ENCODE measurements at places on chromosomes 4 and X. TPM values are rescaled to one million over a fixed set of nuclear protein-coding genes. Genes with fewer than 3 reads are reported as not detected.
A peak's percentile ranks its signal among the peaks of the same experiment; 100 is the strongest.

GRCh38 chr4:76589402-76589801 is 154.4 kb downstream of the SHROOM3 start:
- peak overlapping the region; percentile 75 for H3K4me3 ChIP-seq
- H3K27ac ChIP-seq = peak overlapping the region; percentile 97
- H3K4me1 ChIP-seq = peaks cover 49% of the 10 kb centered on the region
- no peaks in the 10 kb centered on the region for H3K36me3 ChIP-seq

Gene PDGFC
- total RNA-seq = 18.1 TPM

DNA sequence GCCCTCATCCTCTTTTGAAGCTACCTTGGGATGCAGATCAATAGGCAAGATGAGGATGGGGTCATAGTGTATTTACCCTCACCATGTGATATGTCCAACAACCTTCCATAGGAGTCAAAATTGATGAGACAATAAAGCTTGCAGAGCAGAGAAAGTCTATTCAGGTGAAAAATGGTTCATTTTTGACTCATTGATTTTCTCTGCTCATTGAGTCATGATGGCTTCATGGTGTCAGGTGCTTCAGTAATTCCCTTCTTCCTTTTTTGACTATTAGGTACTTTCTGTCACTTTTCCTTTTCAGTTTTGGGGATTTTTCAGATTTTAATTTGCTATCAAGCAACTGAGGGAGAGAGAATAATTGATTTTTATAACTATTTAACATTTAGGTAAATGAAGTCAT is 55.9 kb upstream of the IL2 start:
- H3K27me3 ChIP-seq = peaks cover 3% of the 10 kb centered on the region
- H3K27ac ChIP-seq = no peak overlapping the region
- no peak for DNase-seq
- no peaks in the 10 kb centered on the region for H3K4me1 ChIP-seq
- no peak overlapping the region for H3K4me3 ChIP-seq

Gene TEX13C
- not detected for total RNA-seq

- no peaks in the 10 kb centered on the region for H3K36me3 ChIP-seq
- no peak overlapping the region for H3K27ac ChIP-seq
- H3K4me3 ChIP-seq = no peak overlapping the region
Observed at GRCh38 chrX:104309169-104309568, 54.4 kb upstream of the ESX1 start.

Gene TKTL2
- not detected for total RNA-seq

GRCh38 chr4:145528601-145529000 is 46.9 kb downstream of the SMAD1 start:
- peaks cover 12% of the 10 kb centered on the region for H3K36me3 ChIP-seq
- no peak overlapping the region for H3K27ac ChIP-seq
- no peak for DNase-seq
- H3K4me3 ChIP-seq = no peak overlapping the region
- H3K4me1 ChIP-seq = peaks cover 33% of the 10 kb centered on the region
- no peaks in the 10 kb centered on the region for H3K27me3 ChIP-seq

- no peak for DNase-seq
- peaks cover 3% of the 10 kb centered on the region for H3K36me3 ChIP-seq
- no peak overlapping the region for H3K27ac ChIP-seq
- H3K4me3 ChIP-seq = no peak overlapping the region
- no peaks in the 10 kb centered on the region for H3K27me3 ChIP-seq
Observed at GRCh38 chr4:8373973-8374545, 66.5 kb downstream of the ACOX3 start.

GRCh38 chr4:31183256-31183655 is 463.1 kb downstream of the PCDH7 start:
- H3K4me3 ChIP-seq = no peak overlapping the region
- no peaks in the 10 kb centered on the region for H3K27me3 ChIP-seq
- no peak overlapping the region for H3K27ac ChIP-seq
- H3K36me3 ChIP-seq = no peaks in the 10 kb centered on the region

- peak overlapping the region; percentile 90 for H3K27ac ChIP-seq
- H3K4me1 ChIP-seq = peaks cover 3% of the 10 kb centered on the region
- H3K4me3 ChIP-seq = no peak overlapping the region
- no peak for DNase-seq
- H3K27me3 ChIP-seq = no peaks in the 10 kb centered on the region
Observed at GRCh38 chr4:74660866-74661265, 133.5 kb downstream of the BTC start.

GRCh38 chrX:16999275-16999674 is 52.8 kb downstream of the REPS2 start:
- H3K36me3 ChIP-seq = no peaks in the 10 kb centered on the region
- peaks cover 11% of the 10 kb centered on the region for H3K27me3 ChIP-seq
- DNase-seq = no peak
- H3K4me3 ChIP-seq = no peak overlapping the region

GRCh38 chrX:39337451-39337850 is 536.2 kb downstream of the MID1IP1 start:
- H3K4me1 ChIP-seq = peaks cover 15% of the 10 kb centered on the region
- peak overlapping the region; percentile 33 for H3K27ac ChIP-seq
- H3K36me3 ChIP-seq = no peaks in the 10 kb centered on the region
- H3K4me3 ChIP-seq = no peak overlapping the region
- H3K27me3 ChIP-seq = no peaks in the 10 kb centered on the region

- peaks cover 46% of the 10 kb centered on the region for H3K27me3 ChIP-seq
- H3K36me3 ChIP-seq = no peaks in the 10 kb centered on the region
- no peak for DNase-seq
- H3K4me3 ChIP-seq = no peak overlapping the region
Observed at GRCh38 chr4:6495296-6495590, 22.8 kb upstream of the PPP2R2C start.

DNA sequence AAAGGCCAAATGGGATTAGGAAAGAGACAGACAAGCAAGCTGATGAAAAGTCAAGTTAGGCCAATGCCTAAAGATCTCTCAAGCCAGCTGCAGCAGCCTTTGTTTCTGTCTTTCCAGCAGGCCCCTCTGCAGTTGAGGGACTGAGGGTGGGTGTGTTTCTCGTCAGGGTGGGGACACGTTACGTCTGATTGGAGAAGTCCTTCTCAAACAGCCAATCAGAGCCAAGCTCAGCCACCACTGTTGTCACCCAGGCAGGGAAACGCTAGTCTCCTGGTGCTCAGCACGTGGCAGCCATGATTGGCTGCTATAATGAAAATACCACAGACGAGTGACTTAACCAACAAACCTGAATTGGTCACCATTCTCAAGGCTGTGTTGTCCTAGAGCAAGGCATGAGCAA is 177.1 kb upstream of the LCORL start:
- no peak overlapping the region for H3K4me3 ChIP-seq
- no peak for DNase-seq
- H3K27me3 ChIP-seq = peaks cover 41% of the 10 kb centered on the region
- H3K4me1 ChIP-seq = peaks cover 7% of the 10 kb centered on the region
- H3K27ac ChIP-seq = no peak overlapping the region

Gene RAB40A
- total RNA-seq = 0.51 TPM

- H3K27ac ChIP-seq = no peak overlapping the region
- H3K36me3 ChIP-seq = peaks cover 3% of the 10 kb centered on the region
- H3K4me3 ChIP-seq = no peak overlapping the region
- H3K27me3 ChIP-seq = no peaks in the 10 kb centered on the region
Observed at GRCh38 chr4:19158107-19158809, 1093.4 kb upstream of the SLIT2 start.

Gene CYSLTR1
- total RNA-seq = not detected

GRCh38 chr4:74304095-74304625 is 4.1 kb upstream of the EPGN start:
- no peak overlapping the region for H3K27ac ChIP-seq
- H3K36me3 ChIP-seq = no peaks in the 10 kb centered on the region
- no peak for DNase-seq

Gene CCDC149
- 8.8 TPM for total RNA-seq

- no peaks in the 10 kb centered on the region for H3K27me3 ChIP-seq
- H3K36me3 ChIP-seq = peaks cover 17% of the 10 kb centered on the region
- peak overlapping the region; percentile 98 for H3K4me3 ChIP-seq
- H3K4me1 ChIP-seq = peaks cover 30% of the 10 kb centered on the region
- no peak for DNase-seq
Observed at GRCh38 chr4:17809667-17810066, 890 bp downstream of the DCAF16 start.

Gene MAGEA10
- not detected for total RNA-seq

GRCh38 chr4:122652379-122652778 is 31.5 kb upstream of the IL21 start:
- no peak for DNase-seq
- no peak overlapping the region for H3K27ac ChIP-seq
- H3K4me3 ChIP-seq = no peak overlapping the region
- H3K4me1 ChIP-seq = no peaks in the 10 kb centered on the region
- no peaks in the 10 kb centered on the region for H3K36me3 ChIP-seq

GRCh38 chr4:184744236-184744635 is 10.3 kb upstream of the CENPU start:
- peaks cover 18% of the 10 kb centered on the region for H3K4me1 ChIP-seq
- H3K36me3 ChIP-seq = no peaks in the 10 kb centered on the region
- H3K27ac ChIP-seq = no peak overlapping the region
- no peak for DNase-seq

DNA sequence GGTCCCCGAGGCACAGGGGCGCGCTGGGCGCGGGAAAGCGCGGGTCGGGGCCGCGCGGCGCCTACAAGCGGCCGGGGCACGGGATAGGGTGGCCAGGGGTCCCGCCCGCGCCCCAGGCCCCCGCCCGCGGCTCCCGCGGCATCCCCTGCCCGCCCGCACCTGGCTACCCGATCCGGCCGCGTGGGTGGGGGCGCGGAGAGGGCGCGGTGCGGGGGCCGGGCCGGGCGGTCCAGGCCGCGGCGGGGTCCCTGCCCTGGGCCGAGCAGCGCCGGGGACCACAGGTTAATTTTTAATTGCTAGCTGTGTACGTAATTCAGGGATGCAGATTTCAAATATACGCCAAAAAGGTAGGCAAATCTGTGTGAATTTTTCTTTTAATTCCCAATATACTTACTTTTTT is 44.3 kb upstream of the FAM47C start:
- no peaks in the 10 kb centered on the region for H3K36me3 ChIP-seq
- no peaks in the 10 kb centered on the region for H3K4me1 ChIP-seq
- peaks cover 32% of the 10 kb centered on the region for H3K27me3 ChIP-seq
- no peak overlapping the region for H3K4me3 ChIP-seq
- DNase-seq = no peak

- no peak for DNase-seq
- H3K4me1 ChIP-seq = peaks cover 23% of the 10 kb centered on the region
- no peak overlapping the region for H3K27ac ChIP-seq
- H3K4me3 ChIP-seq = no peak overlapping the region
Observed at GRCh38 chr4:7752649-7753048, 187.0 kb downstream of the AFAP1 start.

Gene PRDM5
- 15.7 TPM for total RNA-seq

DNA sequence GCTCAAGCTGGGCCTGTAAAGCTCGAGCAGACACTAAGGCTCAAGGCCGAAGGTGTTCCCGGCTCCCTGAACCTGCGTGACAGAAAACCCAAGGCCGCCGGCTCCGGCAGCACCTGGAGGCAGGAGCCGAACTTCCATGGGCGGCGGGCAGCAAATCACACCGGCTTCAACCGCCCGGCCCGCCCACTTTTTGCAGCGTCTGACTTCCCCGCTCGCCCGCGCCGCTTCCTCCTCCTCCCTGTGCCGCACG is 940 bp upstream of the NSD2 start:
- DNase-seq = no peak
- H3K36me3 ChIP-seq = peaks cover 4% of the 10 kb centered on the region
- H3K4me1 ChIP-seq = peaks cover 29% of the 10 kb centered on the region
- H3K27ac ChIP-seq = peak overlapping the region; percentile 93
- peak overlapping the region; percentile 89 for H3K4me3 ChIP-seq

DNA sequence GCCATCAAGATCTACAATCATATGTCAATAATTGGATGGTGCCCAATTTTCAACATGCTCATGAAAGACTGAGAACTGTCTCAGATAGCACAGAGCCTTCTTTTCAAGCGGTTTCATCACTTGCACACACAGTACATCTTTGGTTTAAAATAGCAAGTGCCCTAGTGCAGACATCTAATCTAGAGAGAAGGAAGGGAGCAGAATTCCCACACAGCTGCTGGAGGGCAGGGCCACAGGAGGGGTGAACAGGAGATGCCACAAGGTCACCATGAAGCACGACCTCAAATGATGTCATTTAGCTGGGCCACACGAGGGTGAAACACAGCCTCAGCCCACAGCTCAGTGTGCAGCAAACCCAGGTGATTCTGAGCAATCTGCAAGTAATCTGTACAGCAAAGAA is 24.3 kb downstream of the LEF1 start:
- no peak for DNase-seq
- H3K4me3 ChIP-seq = no peak overlapping the region
- no peak overlapping the region for H3K27ac ChIP-seq
- peaks cover 46% of the 10 kb centered on the region for H3K4me1 ChIP-seq
- peaks cover 9% of the 10 kb centered on the region for H3K36me3 ChIP-seq

DNA sequence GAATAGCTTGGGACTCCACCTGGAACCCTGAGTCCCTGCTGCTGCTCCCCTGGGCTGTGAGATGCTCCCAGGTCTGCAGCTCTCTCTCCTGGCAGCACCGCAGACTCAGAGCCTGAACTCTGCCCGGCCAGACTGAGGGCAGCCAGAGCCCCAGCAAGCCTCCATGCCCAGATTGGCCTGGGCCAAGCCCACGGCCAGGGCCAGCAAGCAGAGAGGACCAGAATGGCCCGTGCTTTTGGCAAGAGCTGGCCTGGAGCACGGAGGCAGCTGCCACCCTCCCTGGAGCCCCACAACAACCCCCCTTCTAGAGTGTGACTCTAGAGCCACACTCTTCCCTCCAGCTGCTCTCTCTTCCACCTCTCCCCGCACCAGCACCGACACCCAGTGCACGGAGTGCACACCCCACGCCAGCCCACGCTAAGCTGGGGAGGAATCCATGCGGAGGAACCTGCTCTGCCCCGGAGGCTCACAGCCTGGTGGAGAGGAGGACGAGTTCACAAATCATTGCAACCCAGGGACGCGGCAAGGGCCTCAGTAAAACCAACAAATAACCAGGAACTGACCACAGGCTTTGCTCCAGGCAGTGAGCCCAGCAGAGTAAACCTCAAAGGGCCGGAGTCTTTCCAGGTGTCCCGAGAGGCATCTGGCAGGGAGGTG is 110.3 kb downstream of the HMX1 start:
- H3K4me1 ChIP-seq = no peaks in the 10 kb centered on the region
- no peak for DNase-seq
- no peak overlapping the region for H3K27ac ChIP-seq
- no peak overlapping the region for H3K4me3 ChIP-seq
- H3K27me3 ChIP-seq = peaks cover 15% of the 10 kb centered on the region

GRCh38 chr4:141686146-141686775 is 49.9 kb downstream of the IL15 start:
- DNase-seq = no peak
- H3K4me3 ChIP-seq = no peak overlapping the region
- H3K27ac ChIP-seq = no peak overlapping the region

Gene KLF3
- 106 TPM for total RNA-seq

All from type B pancreatic cell (in vitro differentiated cells).